ENCODE measurements at places on chromosomes 2 and 18. TPM values are rescaled to one million over a fixed set of nuclear protein-coding genes. Genes with fewer than 3 reads are reported as not detected.

The CXCR1 gene
- not detected for total RNA-seq

The POTEC gene
- total RNA-seq: not detected

The MEP1B gene
- total RNA-seq: 0.04 TPM

The MOGAT1 gene
- not detected for total RNA-seq

The IL1RL1 gene
- total RNA-seq: 1.2 TPM

The IL36A gene
- total RNA-seq: not detected

The SEMA4F gene
- total RNA-seq: 8.7 TPM

The NEU4 gene
- 0.17 TPM for total RNA-seq

The TMEM198 gene
- total RNA-seq: 0.62 TPM

The PSD4 gene
- total RNA-seq: 12.6 TPM

The ADAM23 gene
- total RNA-seq: 10.0 TPM

The RPRM gene
- 0.05 TPM for total RNA-seq

The GRB14 gene
- total RNA-seq: 5.1 TPM

The PTGR3 gene
- 18.0 TPM for total RNA-seq

The SPATA3 gene
- not detected for total RNA-seq

The POU3F3 gene
- not detected for total RNA-seq

The ITPRIPL1 gene
- total RNA-seq: not detected

Measured in A549 treated with AZD2906 at 1 μM for 4 hours (cell line).